Activated naive CD4-positive, alpha-beta T cell treated with Interleukin-2 at 50 U/mL for 16 hours (primary cell): ENCODE measurements at places on chromosomes 1 and 21.

GRCh38 chr21:45255381-45256020, 32.2 kb downstream of the POFUT2 start:
- no peak for DNase-seq

GRCh38 chr1:21650400-21650799, 18.8 kb downstream of the RAP1GAP start:
- DNase-seq = no peak

DNA sequence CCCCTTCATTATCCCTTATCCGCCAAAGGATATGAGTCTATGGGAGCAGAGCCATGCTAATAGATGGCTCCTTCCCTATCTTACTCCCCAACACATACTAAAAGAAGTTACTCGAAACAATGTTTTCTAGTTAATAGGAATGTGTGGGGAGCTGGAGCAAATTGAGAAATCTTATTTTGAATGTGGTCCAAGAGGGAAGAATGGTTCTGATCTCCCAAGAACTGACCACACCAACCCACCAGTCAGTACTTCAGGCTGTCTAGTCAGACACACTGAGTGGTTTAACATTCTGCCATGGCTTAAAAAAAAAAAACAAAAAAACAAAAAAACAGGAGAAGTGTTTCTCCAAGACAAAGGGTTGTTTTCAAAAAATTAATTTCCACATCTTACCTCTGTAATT, 31.5 kb upstream of the DNASE2B start:
- DNase-seq = no peak

- DNase-seq = no peak
Measured at GRCh38 chr21:32132881-32133280, 146.0 kb downstream of the MIS18A start.

DNA sequence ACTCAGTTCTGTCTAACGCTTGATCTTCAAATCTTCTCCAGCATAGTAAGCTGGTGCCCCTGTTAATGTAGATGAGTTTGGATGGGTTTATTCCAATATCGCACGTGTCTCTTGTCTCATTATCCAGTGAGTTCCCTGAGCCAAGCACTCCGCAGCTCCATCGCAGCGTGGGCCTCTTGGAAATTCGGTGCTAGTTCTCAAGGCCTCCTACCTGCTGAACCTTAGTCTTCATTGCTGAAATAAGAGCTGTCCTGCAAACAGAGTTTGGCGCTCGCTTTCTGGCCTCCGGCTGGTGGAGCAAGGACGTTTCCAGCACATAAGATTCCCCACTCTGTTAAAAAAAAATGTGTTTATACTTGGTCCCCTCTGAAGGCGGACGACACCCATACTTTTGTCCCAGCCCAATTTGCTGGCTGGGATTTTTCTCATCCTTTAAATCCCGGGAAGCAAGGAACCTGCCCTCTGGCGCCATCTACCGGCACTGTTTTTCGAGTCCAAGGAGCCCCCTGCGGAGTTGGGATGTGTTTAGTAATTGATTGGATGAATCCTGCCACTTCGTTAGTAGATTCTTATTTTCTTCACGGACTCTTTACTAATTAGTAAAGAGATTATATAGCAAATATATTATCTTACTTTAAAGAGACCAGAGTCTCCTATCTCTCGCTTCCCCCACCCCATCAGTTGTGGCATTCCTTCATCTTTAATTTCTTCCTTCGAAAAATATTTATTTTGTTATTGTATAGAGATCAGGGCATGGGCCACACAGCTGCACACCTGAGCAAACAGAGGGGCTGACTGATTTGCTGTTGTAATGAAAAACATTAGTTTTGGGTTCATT, 14.7 kb downstream of the JUN start:
- peak; percentile 47 for DNase-seq

DNA sequence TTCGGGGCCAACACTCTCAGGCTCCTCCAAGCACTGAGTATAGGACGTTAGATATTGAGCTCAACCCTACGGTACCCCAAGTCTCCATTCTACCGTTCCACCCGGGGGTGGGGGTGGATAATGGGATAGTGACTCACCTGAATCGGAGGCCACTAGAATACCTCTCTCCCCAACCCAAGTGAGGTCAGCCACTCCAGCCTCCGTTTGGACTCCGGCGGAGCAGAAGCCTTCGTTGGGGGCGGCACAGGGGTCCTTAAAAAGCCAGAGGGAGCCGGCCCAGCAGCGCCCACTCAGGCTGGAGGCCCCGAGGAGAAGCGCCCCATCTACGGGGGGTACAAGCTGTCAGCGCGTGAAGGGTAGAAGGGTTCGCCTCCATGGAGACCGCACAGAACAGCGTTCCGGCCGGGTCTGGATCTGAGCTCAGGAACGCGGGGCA, 556 bp downstream of the WDR77 start:
- peak; percentile 37 for DNase-seq

DNA sequence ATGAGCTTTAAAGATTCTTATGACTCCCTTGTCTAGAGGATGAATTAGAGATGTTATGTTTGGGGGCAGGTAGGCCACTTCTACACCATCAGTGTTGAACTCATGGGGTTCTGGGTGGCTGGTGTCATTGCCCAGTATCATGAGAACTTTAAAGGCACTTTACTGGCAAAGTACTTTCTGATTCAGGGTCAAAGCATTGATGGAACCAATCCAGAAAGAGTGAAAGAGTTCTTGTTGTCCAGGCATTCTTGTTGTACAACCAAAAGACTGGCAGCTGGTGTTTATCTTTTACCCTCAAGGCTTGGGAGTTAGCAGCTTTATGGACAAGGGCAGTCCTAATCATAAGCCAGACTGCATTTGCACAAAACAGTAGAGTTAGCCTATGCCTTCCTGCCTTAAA, 673.0 kb downstream of the USP25 start:
- no peak for DNase-seq

GRCh38 chr21:42650033-42650370, 3.4 kb upstream of the PDE9A start:
- no peak for DNase-seq

DNA sequence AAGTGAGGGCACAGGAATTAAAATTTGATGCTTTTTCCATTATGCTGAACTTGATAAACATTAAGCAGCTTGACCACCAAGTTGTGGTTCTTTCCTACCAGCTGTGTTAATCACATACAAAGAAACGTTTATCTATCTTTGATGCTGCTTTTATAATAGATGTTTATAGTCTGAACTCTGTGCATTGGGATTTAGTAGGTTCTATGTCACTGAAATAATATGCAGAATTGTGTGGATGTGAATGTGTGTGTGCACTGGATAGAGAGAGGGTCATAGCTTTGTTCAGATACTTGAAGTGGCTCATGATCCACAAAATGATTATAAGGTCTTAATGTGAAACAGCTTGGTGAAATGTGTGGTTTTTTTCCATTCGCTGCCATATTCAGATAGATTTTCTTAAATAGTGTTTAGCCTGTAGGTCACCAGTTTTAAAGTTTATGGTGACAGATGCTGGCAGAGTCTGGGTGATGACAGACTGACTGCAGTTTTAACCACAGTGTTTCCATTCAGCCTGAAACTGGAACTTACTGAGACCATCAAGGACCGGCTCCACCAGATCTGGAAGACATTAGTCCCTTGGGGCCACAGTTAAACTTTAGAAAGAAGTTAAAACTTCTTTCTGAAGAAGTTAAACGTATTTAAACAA, 10.2 kb downstream of the DDI2 start:
- DNase-seq = no peak

DNA sequence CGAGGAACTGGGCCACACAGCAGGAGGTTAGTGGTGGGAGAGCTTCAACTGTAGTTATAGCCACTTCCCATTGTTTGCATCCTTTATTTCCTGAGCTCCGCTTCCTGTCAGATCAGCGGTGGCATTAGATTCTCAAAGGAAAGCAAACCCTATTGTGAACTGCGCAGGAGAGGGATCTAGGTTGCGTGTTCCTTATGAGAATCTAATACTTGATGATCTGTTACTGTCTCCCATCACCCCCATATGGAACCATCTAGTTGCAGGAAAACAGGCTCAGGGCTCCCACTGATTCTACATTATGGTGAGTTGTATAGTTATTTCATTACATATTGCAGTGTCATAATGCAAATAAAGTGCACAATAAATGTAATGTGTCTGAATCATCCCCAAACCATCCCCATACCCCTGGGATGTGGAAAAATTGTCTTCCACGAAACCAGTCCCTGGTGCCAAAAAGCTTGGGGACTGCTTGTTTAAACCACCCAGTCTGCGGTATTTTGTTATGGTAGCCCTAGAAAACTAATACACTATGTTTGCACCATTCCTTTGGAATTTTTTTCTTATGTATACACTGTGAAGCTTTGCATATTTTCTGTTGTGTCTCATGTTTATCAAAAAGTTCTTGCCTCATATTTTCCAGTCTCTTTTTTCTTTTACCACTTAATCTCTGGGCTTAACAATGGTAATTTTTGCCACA, 136.6 kb upstream of the IVNS1ABP start:
- DNase-seq = no peak

GRCh38 chr1:194952171-194952570, 1656.1 kb downstream of the KCNT2 start:
- no peak for DNase-seq

- DNase-seq = peak; percentile 22
Measured at GRCh38 chr1:155016231-155016831, 13.7 kb downstream of the ZBTB7B start.

DNA sequence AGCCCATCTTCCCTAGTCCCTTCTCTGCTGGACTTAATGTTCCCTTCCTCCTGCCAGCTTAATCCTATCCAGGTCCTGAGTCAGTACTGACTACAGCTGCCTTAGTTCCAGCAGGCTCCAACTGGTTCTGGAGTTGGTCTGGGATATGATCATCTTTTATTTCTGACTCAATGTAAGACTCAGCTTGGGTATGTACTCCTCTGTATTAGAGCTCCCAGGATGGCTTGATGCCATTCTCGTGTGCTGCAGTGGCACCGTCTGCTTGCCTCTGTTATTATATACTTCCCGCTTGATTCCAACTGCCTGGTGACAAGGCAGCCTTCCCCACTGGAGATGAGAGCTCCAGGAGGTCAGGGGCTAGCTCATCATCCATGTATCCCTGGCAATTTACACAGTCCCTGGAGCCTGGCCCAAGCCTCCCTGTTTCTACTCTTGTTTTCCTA, 164.4 kb upstream of the DPT start:
- DNase-seq = no peak

- DNase-seq = no peak
Measured at GRCh38 chr1:225152061-225152460, 222.6 kb downstream of the DNAH14 start.

DNA sequence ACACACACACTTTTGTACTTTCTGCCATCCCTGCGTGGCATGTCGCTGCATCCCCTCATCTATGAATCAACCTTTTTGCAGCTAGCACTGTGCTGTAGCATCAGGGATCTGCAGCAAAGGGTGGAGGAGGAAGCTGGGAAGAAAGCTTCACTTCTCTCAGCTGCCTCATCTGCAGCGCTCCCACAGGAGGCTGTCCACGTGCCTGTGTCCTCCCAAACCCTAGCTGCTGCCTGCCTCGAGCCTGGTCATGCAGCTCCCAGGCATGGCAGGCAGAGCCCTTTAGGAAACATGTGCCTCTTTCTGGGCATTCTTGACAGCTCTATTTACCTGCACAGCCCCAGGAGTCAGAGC, 262.1 kb upstream of the SGIP1 start:
- no peak for DNase-seq

DNA sequence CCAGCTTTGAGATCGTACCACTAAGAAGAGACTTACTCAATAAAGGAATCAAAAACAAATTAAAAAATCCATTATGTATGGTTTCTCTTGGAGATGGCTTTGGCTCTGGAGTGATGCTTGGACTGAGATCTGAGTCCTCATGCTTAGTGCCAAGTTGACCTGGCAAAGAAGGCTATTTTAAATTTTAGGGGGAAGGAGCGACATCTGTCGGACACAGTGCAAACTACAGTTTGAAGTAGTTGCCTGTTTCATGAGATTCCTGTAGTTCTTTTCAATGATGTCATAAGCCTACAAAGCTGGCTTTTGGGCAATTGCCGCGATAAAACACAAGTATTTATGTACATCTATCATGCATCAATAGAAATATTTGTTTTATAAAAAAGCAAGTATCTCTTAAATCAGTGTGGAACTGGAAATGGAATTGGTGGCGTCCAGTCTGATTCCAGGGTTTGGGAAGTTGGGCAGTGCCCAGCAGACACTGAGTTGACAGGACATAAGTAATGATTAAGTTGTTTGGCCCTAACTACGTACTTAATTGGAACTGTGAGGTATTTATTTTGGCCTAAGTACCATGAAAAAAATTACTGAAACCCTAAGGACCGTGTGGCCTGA, 50.0 kb downstream of the TBCE start:
- peak; percentile 61 for DNase-seq

GRCh38 chr1:180249725-180250498, 19.8 kb downstream of the LHX4 start:
- DNase-seq = no peak

GRCh38 chr1:8962812-8963530, 17.3 kb downstream of the CA6 start:
- peak; percentile 37 for DNase-seq

- DNase-seq = no peak
Measured at GRCh38 chr1:113874012-113874879, 2.7 kb upstream of the PTPN22 start.

GRCh38 chr1:85609976-85610375, 29.4 kb downstream of the CCN1 start:
- DNase-seq = no peak

DNA sequence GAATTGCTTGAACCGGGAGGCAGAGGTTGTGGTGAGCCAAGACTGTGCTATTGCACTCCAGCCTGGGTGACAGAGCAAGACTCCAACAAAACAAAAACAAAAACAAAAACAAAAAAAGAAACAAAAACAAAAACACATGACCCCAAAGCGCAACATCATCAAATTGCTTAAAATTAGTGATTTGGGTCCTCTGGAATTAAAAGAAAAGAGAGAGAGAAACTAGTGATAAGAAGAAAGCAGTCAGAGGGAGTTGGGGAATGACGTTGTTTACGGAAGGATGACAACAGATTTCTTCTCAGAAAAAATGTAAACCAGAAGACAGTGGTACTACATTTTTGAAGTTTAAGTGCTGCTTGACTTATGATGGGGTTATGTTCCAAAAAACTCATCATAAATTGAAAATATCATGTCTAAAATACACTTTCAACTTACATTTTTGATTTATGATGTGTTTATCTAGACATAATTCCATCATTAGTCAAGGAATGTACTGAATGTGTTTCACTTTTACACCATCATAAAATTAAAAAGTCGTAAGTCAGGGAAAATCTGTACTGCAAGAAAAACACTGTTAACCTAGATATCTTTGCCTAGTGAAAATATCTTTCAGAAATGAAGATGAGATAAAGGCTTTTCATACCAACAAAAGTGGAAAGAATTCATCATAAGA, 88.0 kb downstream of the MT1HL1 start:
- DNase-seq = no peak

GRCh38 chr1:51877434-51878307, 856 bp downstream of the NRDC start:
- peak; percentile 17 for DNase-seq

- DNase-seq = no peak
Measured at GRCh38 chr1:92411511-92411910, 75.2 kb downstream of the GFI1 start.
